ENCODE measurements at places on chromosomes 4 and X.

- no peak for DNase-seq
Measured at GRCh38 chr4:130125467-130125866, 1029.5 kb downstream of the C4orf33 start.

DNA sequence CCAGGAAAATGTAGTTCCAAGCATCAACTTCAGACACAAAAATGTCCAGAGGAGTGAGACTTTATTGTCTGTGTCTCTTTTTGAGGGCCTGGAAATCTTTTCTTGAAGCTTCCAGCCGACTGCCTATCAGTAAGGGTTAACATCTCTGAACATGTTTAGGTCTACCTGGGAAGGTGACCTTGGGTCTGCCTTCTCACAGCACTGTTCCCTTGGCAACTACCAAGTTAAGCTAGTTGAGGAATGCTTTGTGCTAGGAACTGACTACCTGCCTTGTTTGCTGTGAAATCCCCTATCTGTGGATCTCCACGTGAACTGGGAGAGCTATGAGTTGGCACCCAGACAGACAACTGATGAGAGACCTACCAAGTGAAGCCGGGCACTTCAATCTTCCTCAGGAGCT, 81.6 kb downstream of the PPEF2 start:
- no peak for DNase-seq

GRCh38 chrX:72268597-72269365, 8.3 kb downstream of the RPS4X start:
- peak; percentile 63 for DNase-seq

DNA sequence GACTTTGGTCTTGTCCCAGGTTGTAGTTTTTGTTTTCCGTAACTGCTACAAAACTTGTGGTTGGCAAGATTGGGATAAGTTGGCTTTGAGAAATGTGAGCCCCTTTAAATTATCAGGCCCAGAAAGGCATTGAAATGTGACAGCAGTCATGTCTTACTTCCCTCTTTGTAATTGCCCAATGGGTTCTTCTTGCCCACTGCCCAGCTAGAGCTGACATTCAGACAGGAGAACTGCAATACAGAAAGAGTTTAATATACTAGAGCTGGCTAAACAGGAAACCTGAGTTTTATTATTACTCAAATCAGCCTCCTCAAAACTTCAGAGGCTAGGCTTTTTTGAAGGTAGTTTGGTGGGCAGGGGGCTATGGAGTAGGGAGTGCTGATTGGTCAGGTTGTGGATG, 288.3 kb downstream of the ZNF674 start:
- DNase-seq: no peak

DNA sequence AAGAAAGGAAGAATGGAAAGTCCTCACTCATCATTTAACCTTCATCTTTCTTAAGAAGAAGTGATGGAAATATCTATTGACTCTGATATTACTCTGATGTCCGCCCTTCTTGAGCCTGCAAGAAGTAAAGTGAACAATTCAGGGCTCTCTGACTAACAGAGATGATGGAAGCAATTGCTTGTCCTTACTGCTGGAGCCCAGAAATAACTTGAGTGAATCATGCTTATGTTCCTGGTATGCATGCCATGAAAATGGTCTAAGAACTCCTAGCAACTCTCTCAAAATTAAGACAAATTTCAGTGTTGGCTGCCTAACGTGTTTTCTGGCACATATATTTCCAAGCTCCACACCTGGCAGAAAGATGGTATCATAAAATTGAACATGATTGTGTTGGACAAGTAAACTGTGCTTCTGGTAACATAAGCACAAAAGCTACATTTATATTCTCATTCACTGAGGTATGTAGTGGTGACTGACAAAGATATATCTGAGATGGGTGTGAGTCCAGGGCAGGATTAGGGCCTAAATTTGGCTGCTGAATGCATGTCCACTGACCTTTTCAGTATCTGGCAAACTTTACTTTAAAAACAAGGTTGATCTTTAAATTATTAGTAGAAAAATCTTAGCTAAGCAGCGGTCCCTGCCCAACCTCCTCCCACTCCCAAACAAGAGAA, 109.2 kb upstream of the OTUD4 start:
- peak; percentile 80 for DNase-seq

DNA sequence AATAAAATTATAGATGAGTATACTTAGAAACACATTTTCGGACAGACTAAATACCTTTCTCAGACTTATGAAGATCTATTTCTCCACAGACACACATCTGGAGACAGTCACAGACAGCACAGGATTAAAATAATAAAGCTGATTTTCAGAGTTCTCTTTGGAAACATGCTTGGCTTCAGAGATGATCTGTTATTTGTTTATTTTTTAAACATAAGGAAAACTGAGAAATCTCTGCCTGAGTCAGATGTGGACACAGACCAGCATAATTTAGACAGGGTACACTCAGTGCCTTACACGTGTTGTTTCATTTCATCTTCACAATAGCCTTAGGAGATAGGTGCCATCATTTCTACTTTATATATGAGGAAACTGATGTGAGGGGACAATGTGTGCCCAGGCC, 92.1 kb downstream of the SLC9A7 start:
- no peak for DNase-seq

GRCh38 chr4:3212391-3213105, 36.4 kb upstream of the MSANTD1 start:
- DNase-seq: no peak

DNA sequence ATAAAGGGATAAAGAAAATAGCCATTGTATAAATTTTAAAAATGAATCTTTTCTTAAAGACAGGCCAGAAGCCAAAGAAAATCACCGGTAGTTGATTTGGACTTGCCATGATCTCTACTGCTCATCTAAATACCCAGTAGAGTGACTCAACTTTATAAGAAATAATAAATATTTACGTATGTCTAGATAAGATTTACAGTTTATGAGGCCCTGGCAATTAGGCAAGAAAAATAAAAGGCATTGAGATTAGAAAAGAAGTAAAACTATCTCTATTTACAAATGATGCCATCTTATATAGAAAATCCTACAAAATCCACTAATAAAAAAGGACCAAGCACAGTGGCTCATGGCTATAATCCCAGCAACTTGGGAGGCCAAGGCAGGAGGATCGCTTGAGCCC, 765.5 kb upstream of the HTR2C start:
- DNase-seq: no peak

GRCh38 chr4:22471999-22472461, 43.8 kb downstream of the ADGRA3 start:
- peak; percentile 28 for DNase-seq

GRCh38 chr4:106993827-106994226, 42.3 kb downstream of the DKK2 start:
- no peak for DNase-seq

DNA sequence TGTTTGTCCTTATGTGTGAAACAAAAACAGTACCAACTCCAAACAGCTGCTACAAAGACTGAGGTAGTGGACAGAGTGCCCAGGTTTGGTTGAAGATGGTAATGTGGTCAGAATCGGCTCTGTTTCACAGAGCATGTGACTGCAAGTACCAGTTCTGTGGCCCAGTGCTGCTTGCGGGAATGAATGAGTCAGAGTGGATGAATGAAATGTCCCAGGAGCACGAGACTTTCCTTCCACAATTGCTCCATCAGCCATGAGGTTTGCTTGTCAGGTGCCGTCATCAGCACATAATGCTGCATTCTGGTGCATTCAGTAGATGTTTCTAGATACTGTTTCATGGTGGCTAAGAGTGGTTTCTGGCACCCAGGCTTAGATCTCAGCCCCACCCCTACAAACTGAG, 84.2 kb downstream of the GPR143 start:
- DNase-seq: no peak
